ENCODE measurements at places on chromosomes 11 and 22.

GRCh38 chr11:87198266-87198881, 160.6 kb downstream of the TMEM135 start:
- DNase-seq: no peak

- DNase-seq: peak; percentile 71
Observed at GRCh38 chr11:746289-747157, 741 bp upstream of the TALDO1 start.

GRCh38 chr22:36619797-36620399, 83.7 kb downstream of the CACNG2 start:
- DNase-seq: no peak

- peak; percentile 6 for DNase-seq
Observed at GRCh38 chr22:28773461-28773867, 969 bp downstream of the CCDC117 start.

GRCh38 chr11:66081505-66081904, 11.4 kb downstream of the PACS1 start:
- peak; percentile 53 for DNase-seq

GRCh38 chr11:2126520-2127085, 12.6 kb downstream of the IGF2 start:
- no peak for DNase-seq
